CD8-positive, alpha-beta memory T cell (primary cell): ENCODE measurements at places on chromosomes 1 and 21. TPM values are rescaled to one million over a fixed set of nuclear protein-coding genes. Genes with fewer than 3 reads are reported as not detected.

Gene MYOG
- not detected for polyA plus RNA-seq

Gene GUK1
- 467 TPM for polyA plus RNA-seq

Gene TNFRSF4
- polyA plus RNA-seq: 1.9 TPM

Gene WLS
- not detected for polyA plus RNA-seq

Gene FBXO44
- 12.0 TPM for polyA plus RNA-seq

Gene RGS7
- not detected for polyA plus RNA-seq

Gene CFHR2
- not detected for polyA plus RNA-seq

Gene PKLR
- polyA plus RNA-seq: not detected

Gene KCNQ4
- polyA plus RNA-seq: not detected

Gene C1orf210
- not detected for polyA plus RNA-seq

Gene S1PR1
- 203 TPM for polyA plus RNA-seq

Gene CRP
- not detected for polyA plus RNA-seq

Gene FHAD1
- polyA plus RNA-seq: not detected

Gene ARHGEF10L
- polyA plus RNA-seq: not detected

Gene SPRR1B
- polyA plus RNA-seq: not detected

Gene MARK1
- not detected for polyA plus RNA-seq

Gene NTMT2
- polyA plus RNA-seq: not detected

Gene LHX4
- 0.08 TPM for polyA plus RNA-seq

Gene GLIS1
- polyA plus RNA-seq: 0.18 TPM

Gene MCOLN3
- polyA plus RNA-seq: 0.29 TPM

Gene CD2
- polyA plus RNA-seq: 440 TPM

Gene STYXL2
- polyA plus RNA-seq: not detected

Gene C21orf58
- 0.62 TPM for polyA plus RNA-seq

Gene ALDH9A1
- 101 TPM for polyA plus RNA-seq

Gene LRRC38
- polyA plus RNA-seq: not detected

Gene CD101
- 72.0 TPM for polyA plus RNA-seq

Gene GNAT2
- polyA plus RNA-seq: not detected

Gene CATSPERE
- polyA plus RNA-seq: 0.64 TPM

Gene LCE1B
- not detected for polyA plus RNA-seq

Gene TMIGD3
- not detected for polyA plus RNA-seq

Gene ATP5IF1
- 538 TPM for polyA plus RNA-seq

Gene COL6A1
- 1.6 TPM for polyA plus RNA-seq

Gene PRR9
- polyA plus RNA-seq: not detected

Gene TMEM201
- polyA plus RNA-seq: 2.8 TPM

Gene KRTAP22-1
- not detected for polyA plus RNA-seq

Gene FAM78B
- polyA plus RNA-seq: not detected

Gene PDPN
- not detected for polyA plus RNA-seq

Gene NEXN
- 0.84 TPM for polyA plus RNA-seq

Gene AMY2A
- polyA plus RNA-seq: not detected

Gene PPM1J
- polyA plus RNA-seq: not detected

Gene MIXL1
- not detected for polyA plus RNA-seq

Gene CLIC6
- 0.08 TPM for polyA plus RNA-seq

Gene PRUNE1
- 49.4 TPM for polyA plus RNA-seq

Gene FCRL4
- not detected for polyA plus RNA-seq

Gene RGS18
- 1.6 TPM for polyA plus RNA-seq

Gene BTG2
- polyA plus RNA-seq: 138 TPM

Gene ZMYND12
- polyA plus RNA-seq: not detected

Gene AMPD1
- polyA plus RNA-seq: not detected

Gene GJA8
- not detected for polyA plus RNA-seq

Gene SPRR1A
- polyA plus RNA-seq: not detected
